ENCODE measurements at places on chromosomes 7 and 10.

DNA sequence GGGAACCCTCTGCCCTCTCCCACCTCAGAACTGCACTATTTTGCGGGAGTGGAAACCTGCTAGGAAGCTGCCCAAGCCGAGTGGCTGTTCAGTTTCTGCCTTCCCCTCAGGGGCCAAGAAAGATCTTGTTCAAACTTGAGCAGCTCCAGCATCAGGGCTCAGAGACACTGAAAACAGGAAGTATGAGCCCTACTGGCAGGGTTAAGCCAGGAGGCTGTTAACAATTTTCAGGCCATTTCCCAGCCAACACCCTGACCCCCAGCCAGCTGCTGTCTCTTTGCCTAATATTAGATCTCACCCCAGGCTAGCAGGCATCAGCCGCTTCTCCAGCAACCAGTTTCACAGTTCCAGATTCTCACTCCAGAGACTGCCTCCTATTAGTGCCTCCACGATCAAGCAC is 9.2 kb downstream of the PLAU start:
- DNase-seq, result peak; percentile 61

- DNase-seq, result no peak
Measured at GRCh38 chr7:120218712-120219111, 54.3 kb upstream of the KCND2 start.

DNA sequence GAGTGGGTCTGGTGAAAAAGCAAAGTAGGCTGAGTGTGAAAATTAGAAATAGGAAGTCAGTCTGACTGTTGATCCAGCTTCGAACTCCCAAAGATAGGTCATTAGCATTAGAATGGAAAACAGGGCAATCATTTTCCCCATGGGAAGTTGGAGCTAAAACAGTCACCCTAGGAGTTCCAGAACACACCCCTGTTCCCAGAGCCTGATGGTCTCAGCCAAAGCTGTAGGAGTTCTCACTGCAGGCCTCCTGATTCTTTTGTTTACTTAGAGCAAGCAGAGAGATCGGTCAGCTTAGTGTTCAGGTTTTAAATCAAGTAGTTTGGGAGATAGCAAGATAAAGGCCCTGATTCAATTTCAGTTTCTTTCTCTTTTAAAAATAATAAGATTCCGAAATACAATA is 28.8 kb upstream of the JCAD start:
- DNase-seq, result no peak

- no peak for DNase-seq
Measured at GRCh38 chr10:91589015-91589657, 43.7 kb downstream of the PPP1R3C start.

DNA sequence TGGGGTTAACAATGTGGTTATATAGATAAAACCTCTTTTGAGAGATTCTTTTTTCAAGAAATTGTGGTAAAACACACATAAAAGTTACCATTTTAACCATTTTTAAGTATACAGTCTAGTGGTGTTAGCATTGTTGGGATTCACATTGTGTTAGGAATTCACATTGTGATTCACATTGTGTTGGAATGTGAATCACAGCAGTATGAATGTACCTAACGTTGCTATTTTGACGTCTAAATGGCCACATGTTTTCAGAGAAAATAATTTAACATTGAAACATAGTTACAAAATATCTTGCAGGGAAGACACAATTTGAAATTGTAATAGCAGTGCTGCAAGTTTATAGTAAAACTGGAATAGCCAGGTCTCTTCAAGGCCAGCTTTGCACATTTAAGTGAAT is 129.0 kb downstream of the BICC1 start:
- no peak for DNase-seq

DNA sequence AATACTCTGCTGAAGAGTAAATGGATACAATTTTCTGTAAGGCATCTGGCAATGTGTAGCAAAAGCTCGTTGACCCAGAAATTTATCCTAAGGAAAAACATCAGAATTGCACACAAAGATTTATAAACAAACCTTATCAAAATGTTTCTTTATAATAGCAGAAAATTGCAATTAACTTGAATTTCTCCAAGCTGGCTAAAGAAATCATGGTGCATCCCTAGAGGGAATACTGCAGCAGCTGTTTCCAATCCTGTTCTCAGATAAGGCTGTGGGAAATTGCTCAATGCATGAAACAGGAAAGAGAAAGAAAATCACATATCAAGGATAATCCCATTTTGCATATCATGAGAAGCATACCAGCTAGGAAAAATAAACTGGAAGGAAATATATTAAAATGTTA is 18.7 kb downstream of the TACR2 start:
- no peak for DNase-seq

All from GM13976 (cell line).